HCEC 1CT (cell line): ENCODE measurements at places on chromosomes 1 and 21.

DNA sequence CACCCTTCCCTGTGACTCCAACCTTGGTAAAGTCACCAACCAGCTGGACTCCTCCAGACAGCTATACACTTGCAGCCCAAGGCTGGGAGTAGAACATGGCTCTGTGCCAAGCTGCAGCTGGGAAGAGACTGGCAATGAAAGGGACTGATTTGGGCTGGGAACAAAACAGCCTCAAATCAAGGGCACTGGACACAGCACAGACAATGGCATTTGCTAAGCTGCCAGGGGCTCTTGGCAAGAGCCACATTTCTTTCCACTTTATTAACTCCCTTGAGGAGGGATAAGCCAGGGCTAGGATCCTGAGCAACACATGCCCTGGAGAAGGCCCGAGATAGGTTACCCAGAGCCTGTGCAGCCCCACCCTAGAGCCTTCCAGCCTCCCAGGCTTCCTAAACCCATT, 12.0 kb downstream of the SYT11 start:
- no peak for DNase-seq

- DNase-seq, result no peak
These were observed 101.4 kb downstream of the TSEN15 start for GRCh38 chr1:184152974-184153373.

- no peak for DNase-seq
These were observed 5.5 kb downstream of the CEPT1 start for GRCh38 chr1:111145542-111145941.

DNA sequence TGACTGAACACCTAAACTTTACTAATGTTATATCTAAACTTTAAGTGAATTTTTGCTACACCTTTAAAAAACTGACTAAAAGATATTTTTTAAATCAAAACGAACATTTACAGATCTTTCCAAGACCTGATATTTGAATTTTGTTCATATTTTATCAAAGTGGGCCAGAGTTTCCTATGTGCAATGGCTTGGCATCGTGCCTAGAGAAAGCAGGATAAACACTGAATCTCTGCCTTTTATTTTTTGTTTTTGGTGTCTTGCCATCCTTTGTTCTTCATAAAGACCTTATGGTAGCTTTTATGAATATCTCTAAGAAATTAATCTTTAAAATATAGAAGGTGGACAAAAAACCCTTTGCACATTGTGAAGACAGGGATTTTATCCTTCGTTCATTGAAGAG, 25.8 kb upstream of the VPS26C start:
- no peak for DNase-seq

DNA sequence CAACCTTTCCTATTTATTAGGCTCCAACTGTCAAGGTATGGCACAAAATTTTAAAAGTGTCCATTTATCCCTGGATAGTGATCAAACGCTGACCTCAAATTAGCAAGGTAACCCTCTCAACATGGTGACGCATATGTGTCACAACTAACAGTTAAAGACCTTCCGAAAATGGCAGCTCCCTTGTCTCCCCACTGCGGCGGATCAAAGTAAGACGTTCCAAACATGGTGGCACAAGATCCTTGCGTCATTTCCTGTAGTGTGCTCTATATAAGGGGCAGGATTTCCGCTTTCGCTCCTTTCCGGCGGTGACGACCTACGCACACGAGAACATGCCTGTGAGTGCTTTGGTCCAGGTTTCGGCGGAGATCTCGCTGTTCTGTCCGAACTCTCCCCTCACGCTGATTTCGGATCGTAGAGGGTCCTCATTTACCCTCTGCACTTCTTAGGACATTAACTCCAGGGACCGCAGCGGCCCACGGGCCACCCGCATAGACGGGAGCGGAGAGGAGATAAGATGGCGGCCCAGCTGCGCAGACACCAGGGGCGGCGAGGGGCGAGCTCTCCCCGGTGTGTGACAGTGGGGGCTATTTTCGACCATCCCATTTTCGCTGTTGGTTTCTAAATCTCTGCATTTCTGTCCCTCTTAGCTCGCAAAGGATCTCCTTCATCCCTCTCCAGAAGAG, at the start of gene RPS27:
TSS of gene RPS27 (plus strand) at position 295 of the 683 bp plus-strand sequence. CDS start at position 330, 35 bp downstream.
- DNase-seq, result peak; percentile 98

DNA sequence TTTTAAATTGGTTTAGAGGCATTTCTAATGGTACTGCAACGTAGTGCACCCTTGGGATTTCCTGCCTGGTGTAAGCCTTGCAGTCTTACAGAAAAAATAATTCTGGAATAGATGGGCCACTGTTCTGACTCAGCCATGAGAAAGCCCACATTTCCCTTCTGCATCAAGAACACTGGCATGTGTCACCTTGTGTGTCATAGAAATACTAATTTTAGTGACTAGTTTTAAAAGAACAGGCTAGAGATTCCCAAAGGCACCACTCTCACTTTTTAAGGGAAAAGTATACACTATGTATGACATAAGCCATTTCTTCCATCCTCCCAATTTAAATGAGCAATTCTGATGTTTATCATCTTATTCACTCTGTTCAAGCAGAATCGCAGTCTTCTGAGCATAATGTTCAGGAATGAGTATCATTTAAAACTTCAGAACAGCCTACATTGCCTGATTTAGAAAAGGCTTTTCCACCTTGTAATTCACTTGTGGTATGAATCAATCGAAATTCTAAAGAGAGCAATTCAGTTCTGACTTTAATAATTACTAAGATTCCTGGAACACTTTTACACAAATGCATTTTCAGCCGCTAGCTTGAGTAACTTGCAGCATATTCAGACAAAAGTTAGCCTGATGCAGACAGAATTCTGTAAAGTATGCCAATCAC, 18.8 kb downstream of the RGS13 start:
- DNase-seq, result peak; percentile 74

GRCh38 chr1:229111703-229112319, 159.1 kb upstream of the RAB4A start:
- no peak for DNase-seq

DNA sequence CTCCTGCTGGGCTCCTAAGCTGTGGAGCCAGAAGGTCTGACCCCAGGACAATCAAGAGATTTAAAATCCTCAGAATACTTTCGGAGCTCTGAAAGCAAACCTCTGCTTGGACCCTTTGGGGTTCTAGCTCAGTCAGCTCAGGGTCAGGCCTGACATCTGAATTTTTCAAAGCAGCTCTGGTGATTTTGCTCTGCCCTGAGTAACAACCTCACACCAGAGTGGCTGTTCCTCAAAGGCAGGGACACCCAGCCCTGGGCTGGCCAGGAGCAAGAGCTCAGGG, 11.9 kb downstream of the SLC1A7 start:
- no peak for DNase-seq

DNA sequence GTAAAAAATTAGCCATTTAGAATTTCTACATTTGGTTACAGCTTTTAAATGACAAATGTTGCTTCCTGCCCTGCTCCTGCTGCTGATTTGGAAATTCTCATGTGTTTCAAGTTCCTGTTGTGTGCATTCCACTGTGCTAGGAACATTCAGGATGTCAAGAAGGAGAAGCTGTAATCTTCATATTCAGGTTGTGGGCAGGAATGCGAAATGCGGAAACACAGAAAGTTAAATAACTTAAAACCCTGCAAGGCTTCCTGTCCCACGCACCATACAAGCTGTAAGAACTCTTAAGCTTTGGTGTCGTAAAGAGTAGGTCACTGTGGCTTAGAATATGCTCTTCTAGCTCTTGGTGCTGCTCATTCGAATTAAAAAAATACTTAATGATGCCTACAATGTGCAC, 52.6 kb downstream of the S100B start:
- DNase-seq, result no peak

DNA sequence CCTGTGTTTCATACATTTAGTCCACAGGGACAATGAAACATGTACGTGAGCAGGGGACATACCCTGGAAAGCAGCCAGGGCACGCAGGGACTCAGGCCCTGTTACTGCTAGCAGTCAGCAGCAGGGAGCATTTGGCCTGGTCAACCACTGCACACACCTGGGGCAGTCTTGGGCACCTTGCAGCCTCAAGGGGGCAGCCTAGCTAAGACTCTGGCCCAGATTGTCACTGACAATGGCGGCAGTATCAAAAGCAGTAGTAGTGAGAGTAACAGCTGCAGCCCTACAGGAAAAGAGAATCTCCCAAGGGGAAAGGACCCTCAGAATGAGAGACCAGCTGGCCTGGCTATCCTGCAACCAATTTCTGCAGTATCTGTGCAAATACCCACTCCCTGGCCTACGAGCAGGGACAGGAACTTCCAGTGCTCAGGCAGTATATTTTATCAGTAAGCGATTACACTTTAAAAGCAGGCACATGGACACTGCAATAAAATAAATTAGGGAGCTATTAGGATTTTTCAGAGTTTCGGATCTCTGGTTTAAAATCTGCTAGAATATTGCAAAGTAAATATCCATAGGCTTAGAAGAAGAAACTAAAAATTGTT, 475.6 kb downstream of the LTN1 start:
- peak; percentile 48 for DNase-seq

DNA sequence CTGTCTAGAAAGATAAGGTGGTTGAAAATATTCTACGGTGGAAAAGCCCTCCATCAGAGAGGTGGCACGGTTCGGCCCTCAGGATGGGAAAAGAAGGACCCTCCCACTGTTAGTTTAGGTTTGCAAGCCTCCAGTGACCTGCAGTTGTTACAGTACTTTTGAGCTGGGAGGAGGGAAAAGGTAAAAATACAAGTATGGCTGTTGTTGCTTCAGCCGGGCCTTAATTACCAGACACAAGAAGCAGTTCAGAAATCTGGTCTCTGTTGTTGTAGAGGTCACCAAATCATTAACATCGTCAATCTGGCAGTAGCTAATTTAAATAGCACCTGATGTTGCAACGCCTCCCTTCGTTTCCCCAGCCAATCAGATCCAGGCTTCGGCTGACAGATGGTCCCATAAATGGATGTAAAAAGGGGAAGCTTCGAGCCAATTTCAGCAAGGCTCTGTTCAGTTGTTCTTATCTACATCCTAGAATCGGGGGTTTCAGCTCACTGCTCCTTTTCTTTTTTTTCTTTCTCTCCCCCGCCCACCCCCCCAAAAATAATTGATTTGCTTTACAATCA, at the start of gene ELAVL4:
TSS of gene ELAVL4 (plus strand) at position 424 of the 563 bp plus-strand sequence. CDS start 270 bp downstream, outside the sequence.
- DNase-seq, result no peak

- DNase-seq, result peak; percentile 47
These were observed 133.1 kb downstream of the TNNI3K start for GRCh38 chr1:74368335-74368734.

GRCh38 chr1:155127967-155128754, 485 bp downstream of the EFNA1 start:
- DNase-seq, result no peak
